ENCODE measurements at places on chromosomes 4 and X.

- no peak for DNase-seq
These were observed 17.4 kb downstream of the ATP5ME start for GRCh38 chr4:656436-657337.

- no peak for DNase-seq
These were observed 642.4 kb downstream of the TRIML1 start for GRCh38 chr4:188781655-188782054.

DNA sequence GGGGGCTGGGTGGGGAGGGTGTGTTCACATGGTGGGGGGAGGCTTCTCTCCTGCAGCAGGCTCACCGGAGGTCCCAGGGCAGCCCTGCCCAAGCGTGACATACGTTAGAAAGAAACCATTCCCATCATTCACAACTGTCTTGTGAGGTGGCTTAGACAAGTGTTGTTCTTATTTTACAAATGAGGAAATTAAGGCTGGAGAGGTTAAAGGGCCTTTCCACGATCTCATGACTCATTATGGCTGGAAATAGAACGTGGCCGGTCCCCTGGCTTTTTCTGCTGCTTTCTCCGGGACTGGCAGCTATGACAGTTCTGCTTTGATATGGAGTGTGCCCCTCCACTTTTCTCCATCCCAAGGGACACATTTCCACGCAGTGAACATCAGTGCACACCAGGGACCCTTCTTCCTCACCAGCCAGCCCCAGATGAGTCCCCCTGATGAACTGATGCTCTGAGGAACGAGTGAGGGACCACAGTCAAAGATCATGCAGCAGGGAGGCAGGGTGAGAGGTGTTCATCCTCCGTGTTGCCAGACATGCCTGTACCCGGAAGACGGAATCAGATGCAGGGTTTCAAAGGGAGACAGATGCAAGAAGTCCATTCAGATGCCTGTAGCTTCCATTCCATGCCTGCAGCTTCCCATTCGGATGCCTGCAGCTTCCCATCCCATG lies 64.0 kb upstream of the ACSL1 start:
- no peak for DNase-seq

DNA sequence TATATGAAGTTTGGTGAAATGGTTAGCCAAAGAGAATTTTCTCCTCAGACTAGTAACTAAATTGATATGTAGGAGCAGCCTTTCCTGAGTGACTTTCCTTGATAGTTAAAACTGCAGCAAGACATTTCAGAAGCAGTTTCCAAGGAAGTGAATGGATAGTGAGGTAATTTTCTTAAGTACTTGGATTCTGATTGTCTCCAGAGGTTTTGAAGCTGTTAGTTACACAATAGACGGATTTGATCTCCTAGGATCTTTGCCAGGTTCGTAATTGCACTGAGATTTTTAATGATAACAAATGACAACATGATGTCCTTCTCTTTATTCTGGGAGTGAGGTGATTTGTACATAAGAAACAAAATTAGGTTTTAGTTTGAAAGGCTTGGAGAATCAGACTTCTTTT lies 29.2 kb downstream of the PRRG1 start:
- no peak for DNase-seq

DNA sequence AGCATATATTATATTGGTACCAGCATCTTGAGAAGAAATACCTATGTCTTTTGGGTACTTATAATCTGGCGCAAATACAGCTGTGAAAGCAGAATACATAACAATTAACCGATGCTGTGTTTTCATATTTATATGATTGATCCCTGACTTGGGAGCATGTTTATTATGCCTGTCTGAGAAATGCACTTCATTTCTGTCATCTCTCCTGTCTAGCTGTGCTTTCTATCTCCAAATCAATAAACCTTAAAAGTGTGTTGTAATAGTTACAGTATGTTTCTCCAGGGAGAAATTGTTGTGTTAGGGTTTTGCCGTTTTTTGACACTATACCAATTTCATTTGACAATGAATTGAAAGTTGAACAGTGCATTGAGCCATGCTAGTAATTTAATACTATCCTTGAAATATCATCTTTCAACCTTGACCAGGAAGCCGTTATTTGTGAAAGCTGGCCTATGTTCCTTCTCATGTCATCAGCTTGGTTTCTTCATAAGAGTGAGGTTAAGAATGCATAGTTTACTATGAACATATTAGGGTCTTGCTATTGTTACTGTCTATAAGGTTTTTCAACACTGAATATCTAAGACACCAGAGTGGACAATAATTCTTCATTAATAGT lies 206.2 kb upstream of the PCDH18 start:
- no peak for DNase-seq

DNA sequence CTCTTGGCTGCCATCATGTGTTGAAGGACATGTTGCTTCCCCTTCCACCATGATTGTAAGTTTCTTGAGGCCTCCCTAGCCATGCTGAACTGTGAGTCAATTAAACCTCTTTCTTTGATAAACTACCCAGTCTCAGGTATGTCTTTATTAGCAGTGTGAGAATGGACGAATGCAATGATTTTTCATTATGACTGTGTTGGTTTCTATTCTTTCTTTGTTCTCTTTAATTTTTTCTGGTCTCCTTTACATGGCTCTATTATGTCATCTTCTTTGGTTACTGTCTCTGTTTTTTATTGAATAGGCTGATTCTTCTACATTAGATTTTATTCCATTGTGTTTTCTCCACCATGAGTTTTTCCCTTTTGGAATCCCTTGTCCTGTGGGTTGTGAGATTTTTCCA lies 840.6 kb downstream of the TRAM1L1 start:
- DNase-seq: no peak

DNA sequence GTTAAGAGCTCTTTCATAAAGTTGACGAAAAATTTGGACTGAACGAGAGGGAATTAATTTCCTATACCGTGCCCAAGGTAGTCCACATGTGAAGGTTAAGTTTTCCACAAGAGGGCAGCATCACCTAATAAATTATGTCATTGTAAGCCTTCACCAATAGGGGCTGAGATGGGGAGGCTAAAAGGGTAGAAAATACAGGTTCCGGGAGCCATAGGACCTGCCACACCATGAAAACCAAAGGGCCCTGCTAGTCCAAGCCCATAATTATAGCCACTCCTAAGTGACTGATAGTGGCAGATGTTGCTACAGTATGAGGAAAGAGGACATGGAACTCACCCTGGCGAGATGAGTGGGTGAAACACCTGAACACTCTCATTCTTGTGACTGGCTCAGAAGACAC lies 122.2 kb downstream of the SHROOM4 start:
- peak; percentile 2 for DNase-seq

DNA sequence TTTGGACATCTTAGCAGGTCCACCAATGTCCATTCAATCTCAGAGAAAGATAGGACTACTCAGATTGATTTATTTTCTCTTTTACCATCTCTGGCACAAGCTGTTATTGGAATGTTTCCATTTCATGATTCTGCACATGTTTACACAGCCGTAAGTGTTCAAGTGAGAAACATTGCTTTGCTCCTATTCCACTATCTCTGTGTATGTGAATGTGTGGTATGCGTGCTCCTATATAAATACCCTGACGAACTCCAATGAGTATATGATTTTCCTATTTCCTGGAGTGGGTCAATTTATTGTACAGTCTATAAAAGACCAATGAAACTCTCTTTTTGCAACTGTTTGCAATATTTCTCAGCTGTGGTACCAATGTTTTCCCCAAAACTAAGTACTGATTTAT lies 221.0 kb upstream of the GALNT7 start:
- DNase-seq: no peak

All from NCI-H1694 (cell line).